ENCODE measurements at places on chromosomes 3 and 15. TPM values are rescaled to one million over a fixed set of nuclear protein-coding genes. Genes with fewer than 3 reads are reported as not detected.

Gene ZNF80
- polyA plus RNA-seq, result not detected

Gene NEO1
- polyA plus RNA-seq, result 44.9 TPM

Gene PLSCR5
- polyA plus RNA-seq, result not detected

Gene GPR62
- 0.89 TPM for polyA plus RNA-seq

Gene DNAJA4
- polyA plus RNA-seq, result 92.8 TPM

Gene SNTN
- not detected for polyA plus RNA-seq

Gene FAM81A
- 1.4 TPM for polyA plus RNA-seq

Gene CAMKV
- 0.13 TPM for polyA plus RNA-seq

Gene CCR1
- polyA plus RNA-seq, result 2.4 TPM

Gene IMPG2
- polyA plus RNA-seq, result 1.8 TPM

Gene DHFR2
- 3.4 TPM for polyA plus RNA-seq

Gene ZMAT3
- polyA plus RNA-seq, result 5.7 TPM

Gene CHDH
- 1.00 TPM for polyA plus RNA-seq

- DNase-seq, result no peak
These were observed 26.4 kb downstream of the TYRO3 start for GRCh38 chr15:41585127-41586047.

- no peak for DNase-seq
These were observed 121.8 kb downstream of the CACNA2D3 start for GRCh38 chr3:54243960-54244682.

DNA sequence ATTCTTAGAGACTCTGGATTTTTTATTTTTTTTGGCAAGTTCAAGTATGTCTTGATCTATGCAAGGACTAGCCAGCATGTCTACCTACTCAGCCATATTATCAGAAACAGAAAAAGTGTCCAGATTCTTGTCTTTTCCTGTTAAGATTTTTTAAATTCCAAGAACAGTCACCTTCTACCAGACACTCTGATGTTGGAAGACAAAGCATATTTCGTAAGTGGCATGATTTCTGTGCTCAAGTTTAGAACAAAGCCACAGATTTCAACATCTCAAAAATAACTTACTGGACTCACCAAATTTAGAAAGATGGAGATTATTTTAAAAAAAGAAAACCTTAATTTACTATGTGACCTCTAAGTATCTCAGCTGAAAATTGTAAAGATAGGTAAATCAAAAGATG lies 61.9 kb downstream of the GOLGA6L7 start:
- no peak for DNase-seq

DNA sequence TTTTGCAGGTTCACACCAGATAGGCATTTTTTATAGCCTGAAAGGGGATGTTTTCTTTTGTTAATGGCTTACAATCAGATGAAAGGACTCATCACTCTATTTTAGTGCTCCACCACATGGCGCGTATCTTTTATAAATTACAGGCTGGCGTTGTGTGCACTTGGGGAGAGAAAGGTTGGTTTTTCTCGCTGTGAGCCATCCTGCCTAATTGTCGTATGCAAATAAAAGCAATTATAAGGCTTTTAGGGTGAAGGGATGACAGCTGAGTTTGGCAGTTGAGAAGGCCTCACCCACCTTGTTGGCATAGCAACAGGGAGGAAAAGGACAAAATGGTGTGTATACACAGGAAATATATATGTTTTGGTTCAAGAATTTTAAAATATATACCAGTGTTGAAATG lies 268.0 kb downstream of the NR2F2 start:
- no peak for DNase-seq

DNA sequence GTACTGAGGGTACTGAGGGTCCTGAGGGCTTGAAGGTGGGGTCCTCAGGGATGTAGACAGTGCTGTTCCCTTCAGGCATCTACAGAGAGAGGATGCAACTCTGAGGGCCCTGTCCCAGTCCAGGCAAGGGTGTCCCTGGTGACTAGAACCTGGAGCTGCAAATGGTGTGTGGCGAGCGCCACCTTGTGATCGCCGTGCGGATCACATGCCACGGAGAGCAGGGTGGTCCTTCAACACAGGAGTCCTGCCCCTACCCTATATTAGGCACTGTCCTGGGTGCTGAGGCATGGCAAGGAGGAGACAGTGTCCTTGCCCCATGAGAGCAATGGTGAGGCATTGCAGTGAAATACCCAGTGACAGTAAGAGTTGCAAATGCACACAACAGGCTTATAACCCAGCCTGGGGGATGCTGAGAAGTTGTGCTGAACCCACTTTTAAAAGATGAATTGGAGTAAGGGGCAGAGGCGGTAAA lies 23.6 kb downstream of the RHCG start:
- no peak for DNase-seq

DNA sequence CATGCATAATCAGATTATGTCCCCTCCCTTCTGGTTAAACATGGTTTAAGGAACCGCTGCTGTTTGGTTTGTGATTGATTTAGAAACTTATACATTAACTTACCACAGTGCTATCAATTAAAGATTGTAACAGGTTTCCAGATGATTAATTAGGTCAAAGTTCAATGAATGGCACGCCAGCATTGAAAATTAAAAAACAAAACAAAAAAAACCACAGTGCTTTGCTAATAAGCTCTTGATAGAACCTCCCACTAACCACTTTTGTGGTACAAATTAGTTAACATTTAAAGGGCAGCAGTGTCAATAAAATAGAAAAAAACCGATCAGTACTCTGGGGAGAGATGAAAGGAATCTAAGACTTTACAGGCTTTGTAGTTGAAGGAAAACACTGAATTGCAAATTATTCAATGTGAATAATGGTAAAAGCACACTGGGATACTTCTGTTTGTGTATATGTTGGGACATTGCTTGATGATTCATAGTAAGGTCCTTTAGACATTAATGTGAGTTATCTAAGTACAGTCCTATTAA lies 7.6 kb upstream of the C3orf38 start:
- no peak for DNase-seq

- no peak for DNase-seq
These were observed 147.3 kb upstream of the TRIM42 start for GRCh38 chr3:140530603-140531002.

GRCh38 chr3:86180696-86181095 lies 810.3 kb downstream of the VGLL3 start:
- DNase-seq, result no peak

DNA sequence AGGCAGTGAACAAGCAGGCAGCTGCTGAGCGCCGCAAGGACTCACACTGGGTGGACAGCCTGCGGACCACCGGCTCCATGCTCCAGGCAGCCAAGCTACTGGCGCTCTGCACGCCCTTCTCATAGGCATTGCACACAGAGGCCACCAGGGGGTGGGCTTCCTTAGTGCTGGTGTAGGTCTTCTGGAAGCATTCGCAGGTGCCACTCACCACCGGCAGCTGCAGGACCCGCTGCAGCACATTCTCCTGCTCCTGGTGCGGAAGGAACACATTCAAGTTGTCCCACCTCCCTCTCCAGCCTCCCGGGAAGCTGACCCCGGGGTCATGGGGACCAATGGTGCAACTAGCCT lies 6.0 kb downstream of the PLIN1 start:
- DNase-seq, result no peak

DNA sequence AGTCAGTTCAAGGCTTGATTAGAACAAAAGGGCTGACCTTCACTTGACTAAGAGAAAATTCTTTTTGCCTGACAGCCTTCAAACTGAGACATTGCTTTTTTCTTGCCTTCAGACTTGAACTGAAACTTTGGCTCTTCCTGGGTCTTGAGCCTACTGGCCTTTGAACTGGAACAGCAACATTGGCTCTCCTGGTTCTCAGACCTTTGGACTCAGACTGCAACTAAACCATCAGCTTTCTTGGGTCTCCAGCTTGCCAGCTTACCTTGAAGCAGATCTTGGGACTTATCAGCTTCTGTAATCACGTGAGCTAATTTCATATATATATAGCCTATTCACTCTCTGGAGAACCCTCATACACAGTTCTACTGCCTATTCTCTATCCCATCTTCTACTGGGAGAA lies 19.5 kb upstream of the WDR49 start:
- DNase-seq, result no peak

DNA sequence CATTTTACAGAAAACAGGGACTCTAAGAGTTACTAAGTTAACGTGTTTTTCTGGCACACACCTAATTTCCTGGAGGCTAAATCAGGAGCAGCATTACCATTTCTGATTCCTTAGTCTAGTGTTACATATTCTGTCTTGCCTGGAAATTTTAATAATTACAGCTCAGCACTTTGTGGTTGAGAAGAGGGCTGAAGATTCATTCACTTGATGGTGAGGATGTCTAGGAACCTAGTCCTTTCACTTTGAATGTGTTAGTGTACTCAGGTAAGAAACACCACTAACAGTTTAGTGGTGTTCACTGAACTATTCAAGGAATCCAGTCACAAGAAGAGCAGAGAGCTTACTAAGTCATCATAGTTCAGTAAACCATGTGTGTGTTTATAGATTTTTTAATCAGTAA lies 102.8 kb downstream of the STT3B start:
- DNase-seq, result no peak
